Adipocyte (in vitro differentiated cells): ENCODE measurements at places on chromosomes 5 and 9.

DNA sequence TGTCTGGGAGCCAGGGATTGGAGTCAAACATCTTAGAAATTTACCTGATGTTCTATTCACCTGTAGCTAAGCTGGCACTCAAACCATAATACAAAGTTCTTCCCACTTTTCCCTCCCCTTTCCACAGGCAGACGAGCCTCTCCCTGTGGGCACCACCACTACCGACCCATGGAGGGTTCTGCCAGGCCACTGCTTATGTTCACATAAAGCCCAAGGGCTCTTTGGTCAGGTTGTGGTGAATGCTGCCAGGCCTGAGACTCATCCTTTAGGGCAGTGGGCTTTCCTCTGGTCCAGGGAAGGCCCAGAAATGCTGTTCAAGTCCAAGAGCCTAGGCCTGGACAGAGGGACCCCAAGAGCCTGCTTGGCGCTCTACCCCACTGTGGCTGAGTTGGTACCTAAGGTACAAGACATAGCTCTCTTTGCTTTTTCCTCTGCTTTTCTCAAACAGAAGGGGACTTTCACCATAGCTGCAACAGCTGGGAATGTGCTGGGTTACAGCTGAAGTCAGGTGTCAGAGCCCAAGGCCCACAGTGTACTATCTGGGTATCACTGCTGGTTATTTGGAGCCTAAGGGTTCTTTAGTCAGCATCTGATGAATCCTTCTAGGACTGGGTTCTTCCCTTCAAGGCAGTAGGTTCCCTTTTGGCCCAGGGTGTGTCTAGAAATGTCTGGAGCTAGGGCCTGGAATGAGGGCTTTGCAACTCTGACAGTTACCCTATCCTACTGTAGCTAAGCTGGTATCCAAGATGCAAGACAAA lies 620.1 kb downstream of the TLE1 start:
- DNase-seq: no peak

DNA sequence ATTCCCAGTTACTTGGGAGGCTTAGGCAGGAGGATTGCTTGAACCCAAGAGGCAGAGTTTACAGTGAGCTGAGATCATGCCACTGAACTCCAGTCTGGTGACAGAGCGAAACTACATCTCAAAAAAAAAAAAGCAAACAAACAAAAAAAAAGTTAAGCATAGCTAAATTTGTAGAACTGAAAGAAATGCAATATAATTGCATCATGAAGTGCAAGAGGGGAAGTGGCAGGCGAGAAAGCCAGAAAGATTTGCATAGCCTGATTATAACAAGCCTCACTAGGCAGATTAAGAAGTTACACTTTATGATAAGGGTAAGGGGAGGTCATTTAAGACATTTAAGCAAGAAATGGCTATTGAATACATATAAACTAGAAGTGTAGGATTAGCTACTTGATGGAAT lies 187.1 kb downstream of the EDIL3 start:
- no peak for DNase-seq

DNA sequence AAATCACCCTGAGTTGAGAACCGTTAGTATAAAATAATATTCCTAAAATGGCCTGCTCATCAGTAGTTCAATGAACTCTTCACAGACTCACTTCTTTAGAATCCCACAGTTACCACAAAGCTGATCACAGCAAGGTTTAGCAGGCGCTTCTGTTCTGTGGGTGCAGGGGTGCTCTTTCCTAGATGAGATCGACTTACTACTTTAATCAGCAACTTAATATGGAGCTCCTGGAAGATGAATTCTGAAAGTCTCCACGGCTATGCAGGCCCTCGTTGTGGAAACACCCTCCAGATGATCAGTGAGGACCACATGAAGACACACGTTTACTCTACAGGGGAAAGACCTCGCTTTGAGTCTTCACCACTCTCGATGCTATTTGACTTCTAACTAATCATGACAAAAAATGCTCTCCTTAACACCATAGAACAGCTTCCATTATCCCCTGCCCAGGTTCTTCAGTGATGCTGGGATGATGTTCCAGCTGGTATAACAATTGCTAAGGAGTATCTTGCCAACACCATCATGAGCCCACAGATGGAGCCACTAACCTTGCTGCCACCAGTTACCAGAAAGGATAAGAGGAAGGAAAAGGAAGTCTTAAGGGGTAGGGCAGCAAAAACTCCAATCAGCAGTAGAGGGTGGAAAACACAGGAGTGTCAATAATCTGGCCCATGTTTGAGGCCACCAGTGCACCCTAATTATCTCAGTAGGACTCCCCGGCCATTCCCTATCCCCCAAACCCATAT lies 17.9 kb upstream of the GPX8 start:
- DNase-seq: no peak

- no peak for DNase-seq
These were observed 177.8 kb downstream of the TTLL11 start for GRCh38 chr9:121915304-121915625.

DNA sequence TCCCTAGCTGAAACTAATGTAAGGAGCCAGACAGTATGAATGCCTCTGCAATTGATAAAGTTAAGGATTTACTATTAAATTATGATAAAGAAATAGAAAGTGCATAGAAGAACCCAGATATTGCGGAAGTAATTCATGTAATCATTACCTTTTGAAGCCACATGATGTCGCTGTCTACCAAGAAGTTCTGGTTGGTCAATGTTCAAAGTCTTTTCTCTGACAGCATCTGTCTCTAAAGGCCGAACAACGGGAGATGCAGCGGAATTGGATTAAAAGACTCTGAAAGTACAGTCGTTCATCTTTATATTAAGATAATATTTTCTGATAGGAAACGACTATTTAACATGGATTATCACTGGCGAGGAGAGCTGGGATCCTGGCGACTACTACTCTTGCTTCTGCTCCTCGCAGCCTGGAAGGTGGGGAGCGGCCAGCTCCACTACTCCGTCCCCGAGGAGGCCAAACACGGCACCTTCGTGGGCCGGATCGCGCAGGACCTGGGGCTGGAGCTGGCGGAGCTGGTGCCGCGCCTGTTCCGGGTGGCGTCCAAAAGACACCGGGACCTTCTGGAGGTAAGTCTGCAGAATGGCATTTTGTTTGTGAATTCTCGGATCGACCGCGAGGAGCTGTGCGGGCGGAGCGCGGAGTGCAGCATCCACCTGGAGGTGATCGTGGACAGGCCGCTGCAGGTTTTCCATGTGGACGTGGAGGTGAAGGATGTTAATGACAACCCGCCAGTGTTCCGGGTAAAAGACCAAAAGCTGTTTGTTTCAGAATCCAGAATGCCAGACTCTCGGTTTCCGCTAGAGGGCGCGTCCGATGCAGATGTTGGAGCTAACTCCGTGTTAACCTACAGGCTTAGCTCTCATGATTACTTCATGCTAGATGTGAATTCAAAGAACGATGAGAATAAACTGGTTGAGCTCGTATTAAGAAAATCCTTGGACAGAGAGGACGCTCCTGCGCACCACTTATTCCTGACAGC lies at the start of gene PCDHA8:
Gene PCDHA8, plus strand, starts transcription at position 210 of the 985 bp plus-strand sequence. Its CDS starts 135 bp downstream, at position 345.
- DNase-seq: peak; percentile 4

DNA sequence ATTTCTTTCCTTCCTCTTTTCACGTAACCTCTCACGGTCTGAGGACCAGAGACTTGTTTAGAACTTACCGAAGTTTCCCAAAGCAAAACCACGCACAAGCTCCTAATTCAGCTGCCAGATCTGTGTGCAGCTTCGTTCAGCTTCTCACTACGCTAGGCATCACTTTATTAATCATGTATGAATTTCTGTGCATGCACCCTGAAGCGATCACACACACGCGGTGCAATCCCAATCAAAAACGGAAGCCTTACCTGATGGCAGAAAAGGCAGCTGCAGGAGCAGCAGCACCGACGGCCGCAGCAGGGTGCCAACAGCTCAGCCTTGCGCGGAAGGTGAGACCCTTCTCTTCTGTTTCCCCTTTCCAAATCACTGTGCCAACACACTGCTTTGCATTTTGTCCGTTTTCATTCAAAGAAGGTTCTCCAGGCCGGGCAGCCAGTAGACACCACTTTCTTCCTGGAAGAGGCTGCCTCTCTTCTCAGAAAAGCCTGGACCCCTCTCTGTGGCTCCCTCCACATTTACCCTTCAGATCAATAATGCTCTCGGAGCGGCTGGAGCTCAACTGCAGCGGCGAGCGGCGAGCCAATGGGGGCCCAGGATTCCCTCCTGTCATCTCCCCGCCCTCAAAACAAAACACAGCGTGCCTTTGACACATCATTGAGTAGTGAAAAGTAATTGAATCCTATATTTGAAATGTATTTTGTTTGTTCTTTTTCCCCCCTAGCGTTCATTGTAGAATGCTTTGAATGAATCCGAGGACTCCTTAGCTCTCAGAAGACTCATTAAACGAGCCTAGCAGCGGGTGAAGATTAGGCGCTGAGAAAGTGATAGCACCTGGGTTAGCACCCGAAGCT lies at the start of gene CDH12:
Gene CDH12, minus strand, starts transcription at position 538 of the 854 bp plus-strand sequence.
- DNase-seq: peak; percentile 0

DNA sequence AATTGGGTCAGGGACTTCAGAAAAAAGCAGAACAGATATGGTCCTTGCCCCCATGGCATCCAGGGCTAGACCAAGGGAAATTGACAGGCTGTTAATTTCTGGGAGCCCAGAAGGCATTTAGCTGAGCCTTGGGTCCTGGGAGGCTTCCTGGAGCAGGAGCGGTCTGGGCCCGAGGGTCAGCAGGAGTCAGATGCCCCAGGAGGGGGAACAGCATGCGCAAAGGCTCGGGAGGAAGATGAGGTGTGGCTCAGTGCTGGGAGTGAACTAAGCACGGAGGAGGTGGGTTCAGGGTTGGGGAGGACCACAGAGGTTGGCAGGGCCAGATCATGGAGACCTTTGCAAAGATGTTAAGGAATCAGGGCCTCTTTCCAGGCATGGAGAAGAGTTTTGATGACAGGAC lies 48.2 kb upstream of the NEURL1B start:
- DNase-seq: no peak

DNA sequence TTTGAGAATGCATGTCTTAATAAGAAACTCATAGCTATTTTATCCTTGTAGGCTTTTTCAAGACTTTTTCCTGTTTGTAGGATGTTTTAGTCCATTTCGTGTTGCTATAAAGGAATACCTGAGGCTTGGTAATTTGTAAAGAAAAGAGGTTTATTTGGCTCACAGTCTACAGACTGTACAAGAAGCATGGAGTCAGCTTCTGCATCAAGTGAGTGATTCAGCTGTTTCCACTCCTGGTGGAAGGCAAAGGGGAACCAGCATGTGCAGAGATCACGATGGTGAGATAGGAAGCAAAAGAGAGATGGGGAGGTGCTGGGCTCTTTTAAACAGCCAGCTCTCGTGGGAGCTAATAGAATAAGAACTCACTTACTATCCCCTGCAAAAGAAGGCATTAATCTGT lies 177.3 kb downstream of the ALDH1A1 start:
- no peak for DNase-seq

- DNase-seq: no peak
These were observed 64.5 kb downstream of the EPB41L4B start for GRCh38 chr9:109256336-109256735.

DNA sequence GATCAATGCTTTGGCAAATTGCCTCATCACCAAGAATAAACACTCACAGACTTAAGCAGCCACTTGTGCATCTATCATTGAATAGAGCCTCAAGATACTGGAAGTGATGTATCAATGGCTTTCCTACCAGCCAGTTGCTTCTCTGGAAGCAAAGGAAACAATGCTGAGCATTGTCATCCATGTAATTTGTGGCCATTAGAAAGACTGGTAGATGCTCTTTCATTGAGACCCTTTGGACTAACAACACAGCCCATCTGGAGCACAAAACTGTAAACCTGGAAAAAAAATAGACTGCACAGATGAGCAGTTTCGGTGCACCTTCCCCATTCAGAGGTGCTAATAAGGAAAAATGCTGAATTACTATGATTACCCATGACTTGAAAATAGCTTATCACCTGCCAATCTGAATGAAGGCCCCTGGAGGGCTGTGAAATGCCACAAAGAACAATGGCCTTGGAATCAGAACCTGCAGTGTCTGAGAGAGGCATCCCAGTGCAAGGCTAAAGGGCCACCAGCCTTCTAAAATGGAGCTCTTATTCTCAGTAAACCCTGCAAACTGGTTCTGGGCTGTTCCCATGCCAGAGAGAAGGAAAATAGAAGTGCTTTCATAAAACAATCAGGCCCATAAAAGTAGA lies 127.5 kb downstream of the RFK start:
- no peak for DNase-seq

DNA sequence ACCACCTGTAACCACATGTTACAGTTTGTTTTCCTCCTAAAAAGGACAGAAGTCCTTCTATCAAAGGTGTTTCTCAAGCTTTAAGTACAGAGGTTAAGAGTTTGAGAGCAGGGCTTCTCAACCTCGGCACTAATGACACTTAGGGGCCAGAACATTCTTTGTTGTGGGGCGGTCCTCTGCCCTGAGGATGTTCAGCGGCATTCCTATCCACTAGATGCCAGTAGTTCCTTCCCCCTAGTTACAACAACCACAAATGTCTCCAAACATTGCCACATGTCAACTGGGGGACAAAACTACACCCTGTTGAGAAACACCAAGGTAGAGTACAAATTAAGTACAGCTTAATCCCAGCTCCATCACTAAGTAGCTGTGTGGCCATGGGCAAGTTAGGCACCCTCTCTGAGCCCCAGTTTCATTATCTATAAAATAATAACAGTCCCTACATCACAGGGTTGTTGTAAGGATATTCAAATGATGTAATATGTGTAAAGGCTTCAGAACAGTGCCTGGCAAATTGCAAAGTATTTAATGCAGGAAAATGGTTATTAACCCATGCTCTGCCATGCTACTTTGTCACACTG lies 44.6 kb downstream of the PIP5K1B start:
- DNase-seq: no peak

DNA sequence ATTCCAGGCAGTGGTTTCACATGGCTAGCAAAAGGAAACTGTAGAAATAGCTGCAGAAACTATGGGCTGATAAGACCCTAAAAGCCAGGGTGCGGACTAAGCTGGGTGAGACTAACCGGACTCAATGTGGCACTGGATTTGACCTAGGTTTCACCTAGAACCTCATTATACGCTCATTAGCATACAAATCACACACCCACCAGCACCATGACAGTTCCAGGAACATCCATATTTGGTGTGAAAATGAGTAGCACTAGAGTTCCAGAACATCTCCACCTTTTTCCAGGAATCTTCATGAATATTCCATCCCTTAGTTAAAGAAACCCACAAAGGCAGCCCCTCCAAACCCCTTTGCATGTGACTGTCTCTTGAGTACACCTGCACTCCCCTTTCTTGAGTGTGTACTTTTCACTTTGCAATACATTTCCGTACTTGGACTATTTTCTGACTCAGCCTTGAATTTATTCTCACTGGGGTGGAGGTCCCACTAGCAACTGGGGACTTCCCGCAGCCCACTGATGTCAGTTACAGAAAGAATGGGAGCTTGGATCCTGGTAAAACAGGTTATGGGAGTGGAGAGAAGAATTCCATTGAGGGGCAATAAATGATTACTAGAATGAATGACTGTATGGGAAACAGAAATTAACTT lies 58.0 kb upstream of the SPATA31C2 start:
- no peak for DNase-seq

- peak; percentile 94 for DNase-seq
These were observed 208.0 kb upstream of the ANKRD55 start for GRCh38 chr5:56440871-56441740.

DNA sequence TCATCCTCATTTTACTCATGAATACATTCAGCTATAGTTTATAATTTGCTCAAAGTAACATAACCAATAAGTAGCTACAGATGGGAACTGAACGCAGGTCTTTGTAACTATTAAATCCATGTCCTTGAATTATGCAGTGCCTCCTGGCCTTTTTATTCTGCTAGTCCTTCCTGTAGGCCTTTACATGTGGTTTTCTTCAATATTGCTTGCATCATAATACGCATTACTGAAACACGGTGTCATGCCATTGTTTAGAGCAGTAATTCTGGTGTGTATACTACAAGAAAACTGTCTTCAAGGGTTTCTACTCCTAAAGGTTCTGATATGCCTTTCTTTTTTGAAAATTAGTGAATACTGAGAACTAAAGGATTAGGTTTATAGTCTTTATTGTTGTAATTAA lies 20.7 kb downstream of the CWC27 start:
- DNase-seq: peak; percentile 44
